ENCODE measurements at places on chromosomes 7 and 10.

DNA sequence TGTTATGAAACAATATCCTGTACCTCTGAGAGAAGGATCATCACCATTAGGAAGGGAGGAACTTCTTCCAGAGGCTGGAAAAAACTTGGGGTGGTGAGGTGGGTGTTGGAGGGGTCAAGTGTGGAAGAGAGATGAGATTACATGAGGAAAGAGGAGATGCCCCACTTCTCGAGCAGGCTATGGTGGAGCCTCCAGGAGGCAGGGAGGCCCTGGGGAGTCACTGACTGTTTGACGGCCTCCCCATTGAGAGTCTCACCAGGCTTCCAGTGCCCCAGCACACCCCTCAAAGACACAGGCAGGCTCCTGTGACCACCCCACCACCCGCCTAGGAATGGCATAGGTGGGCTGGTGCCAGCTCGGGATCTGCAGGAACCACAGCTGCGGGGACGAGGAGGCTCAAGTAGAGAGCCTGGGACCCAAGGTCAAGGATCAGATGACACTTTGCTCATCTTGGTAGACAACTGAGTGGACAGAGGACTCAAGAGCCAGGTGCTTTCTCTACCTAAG is 185.3 kb upstream of the GDF10 start:
- no peak for DNase-seq

DNA sequence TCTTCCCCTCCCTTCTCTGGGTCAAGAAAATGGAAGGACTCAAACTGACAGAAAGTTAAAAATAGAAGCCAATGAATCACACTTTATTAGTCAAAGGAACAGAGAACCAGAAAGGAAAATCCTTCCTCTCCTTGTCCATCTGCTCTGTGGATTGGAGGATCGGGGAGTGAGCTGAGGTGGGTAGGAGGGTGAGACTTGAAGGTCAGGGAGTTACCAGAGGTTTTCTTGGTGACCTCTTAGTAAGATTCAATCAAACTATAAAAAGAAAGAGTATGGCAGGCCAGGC is 12.2 kb downstream of the TLX1 start:
- DNase-seq = no peak

GRCh38 chr10:50851884-50852671 is 33.3 kb downstream of the A1CF start:
- DNase-seq = no peak

GRCh38 chr7:132400561-132401142 is 175.6 kb downstream of the PLXNA4 start:
- DNase-seq = peak; percentile 55

- DNase-seq = no peak
Measured at GRCh38 chr7:22332461-22332870, 24.5 kb downstream of the RAPGEF5 start.

- no peak for DNase-seq
Measured at GRCh38 chr7:73622909-73623797, 1.2 kb downstream of the MLXIPL start.

- no peak for DNase-seq
Measured at GRCh38 chr10:131442271-131442670, 130.8 kb upstream of the TCERG1L start.

DNA sequence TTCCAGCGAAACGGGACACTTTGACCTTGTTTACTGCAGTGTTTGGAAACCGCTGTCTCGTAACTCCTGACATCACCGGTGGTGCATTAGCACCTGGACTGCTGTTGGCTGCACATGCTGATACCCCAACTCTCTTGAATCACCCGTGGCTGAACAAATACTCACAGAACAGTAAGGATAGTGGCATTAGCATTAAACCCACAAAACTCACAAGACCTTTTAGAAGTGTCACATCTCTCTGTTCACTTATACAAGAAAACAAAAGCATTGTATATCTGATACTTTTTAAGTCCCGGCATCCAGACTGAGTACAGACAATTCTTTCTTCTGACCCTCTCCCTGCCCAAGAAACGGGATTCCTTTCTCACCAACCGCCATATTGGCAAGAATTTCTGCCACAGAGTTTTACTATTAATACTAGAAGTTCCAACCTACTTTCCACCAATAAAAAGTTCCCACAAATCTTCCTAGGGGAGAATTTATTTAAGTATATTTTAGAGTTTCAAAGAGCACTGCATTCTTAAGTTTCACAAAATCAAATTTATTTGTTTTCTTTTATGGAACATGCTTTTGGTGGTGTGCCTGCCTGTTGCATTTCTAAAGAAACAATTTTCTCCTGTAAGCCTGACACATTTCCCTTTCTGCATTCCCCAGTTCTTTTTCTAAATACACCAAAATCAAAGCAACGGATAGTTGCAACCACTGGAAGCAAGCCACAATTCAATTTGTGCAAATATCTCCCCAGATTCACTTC is 208.4 kb upstream of the KLF14 start:
- DNase-seq = no peak

- no peak for DNase-seq
Measured at GRCh38 chr7:99767662-99768061, 16.3 kb downstream of the CYP3A4 start.

- DNase-seq = no peak
Measured at GRCh38 chr7:116572036-116572435, 47.2 kb downstream of the CAV1 start.
